ENCODE measurements at places on chromosomes 16 and 17.
A peak's percentile ranks its signal among the peaks of the same experiment; 100 is the strongest.

GRCh38 chr16:52035436-52035835, 511.5 kb downstream of the TOX3 start:
- DNase-seq = no peak

DNA sequence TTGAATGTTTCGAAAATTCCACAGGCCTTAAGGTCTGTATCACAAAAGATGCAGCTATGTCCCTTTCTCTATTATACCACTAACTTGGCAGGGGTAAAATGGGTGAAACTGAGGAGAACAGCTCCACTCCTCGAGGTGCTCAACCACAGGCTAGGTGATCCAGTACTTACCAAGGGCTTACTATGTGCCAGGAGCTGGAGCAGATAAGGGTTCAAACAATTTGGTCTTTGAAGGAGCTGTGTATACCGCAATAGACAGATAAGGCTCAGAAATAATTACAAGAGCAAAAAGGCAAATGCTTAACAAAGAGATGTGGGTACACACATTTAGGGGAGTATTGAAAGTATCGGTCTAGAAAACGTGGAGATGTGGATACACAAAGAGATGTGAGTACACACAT, 1.5 kb downstream of the XPO6 start:
- no peak for DNase-seq

- peak; percentile 74 for DNase-seq
Observed at GRCh38 chr16:30551781-30552180, 6.4 kb downstream of the ZNF764 start.

GRCh38 chr17:61380836-61381525, 18.7 kb upstream of the TBX2 start:
- no peak for DNase-seq

DNA sequence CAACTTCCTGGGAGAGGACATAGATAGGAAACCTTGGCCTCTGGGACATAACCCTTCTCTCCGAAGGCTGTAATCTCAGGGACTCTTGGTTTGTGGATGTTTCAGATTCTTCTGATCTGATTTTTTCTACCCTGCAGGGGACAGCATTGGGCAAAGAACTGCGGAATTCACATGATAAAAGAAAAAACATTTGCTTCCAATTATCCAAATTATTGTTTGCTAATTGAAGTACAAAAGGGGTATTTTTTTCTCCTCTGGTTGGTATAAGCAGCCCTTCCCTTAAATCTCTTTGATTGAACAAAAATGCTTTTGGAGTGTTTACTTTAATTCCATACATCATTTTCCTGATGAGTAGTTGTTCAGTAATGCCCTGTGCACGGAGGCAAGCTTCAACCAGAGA, 251.7 kb upstream of the IRX3 start:
- no peak for DNase-seq

GRCh38 chr16:27685807-27686206, 135.9 kb downstream of the KATNIP start:
- no peak for DNase-seq

DNA sequence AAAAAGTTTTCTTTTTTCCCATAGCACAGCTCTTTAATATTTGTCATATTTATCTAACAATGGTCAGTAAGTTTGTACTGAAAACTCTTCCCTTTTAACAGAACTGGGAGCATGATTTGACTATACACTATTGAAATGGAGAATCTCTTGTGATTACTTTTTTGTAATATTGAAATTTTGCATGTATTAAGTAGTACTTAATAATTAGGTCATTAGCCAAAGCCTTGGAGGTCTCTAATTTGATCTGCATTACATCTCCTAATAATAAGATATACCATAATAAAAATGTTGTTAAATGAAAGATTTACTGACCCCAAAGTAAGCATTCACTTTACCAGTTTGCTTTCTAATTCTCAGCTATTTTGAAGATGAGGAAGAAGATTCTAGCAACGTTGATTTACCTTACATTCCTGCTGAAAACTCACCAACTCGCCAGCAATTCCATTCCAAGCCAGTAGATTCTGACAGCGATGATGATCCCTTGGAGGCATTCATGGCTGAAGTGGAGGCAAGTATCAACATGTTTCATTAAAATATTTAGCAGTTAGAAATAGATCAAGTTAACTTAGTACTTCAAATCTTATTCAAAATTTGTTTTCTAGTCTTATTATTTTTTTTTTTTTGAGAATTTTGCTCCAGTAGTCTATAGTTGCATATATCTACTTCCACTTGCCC, 18.2 kb downstream of the DDX42 start:
- DNase-seq = no peak

GRCh38 chr16:69329369-69330285, 761 bp downstream of the PDF start:
- DNase-seq = peak; percentile 55

GRCh38 chr17:49741009-49741691, 22.8 kb downstream of the FAM117A start:
- no peak for DNase-seq

DNA sequence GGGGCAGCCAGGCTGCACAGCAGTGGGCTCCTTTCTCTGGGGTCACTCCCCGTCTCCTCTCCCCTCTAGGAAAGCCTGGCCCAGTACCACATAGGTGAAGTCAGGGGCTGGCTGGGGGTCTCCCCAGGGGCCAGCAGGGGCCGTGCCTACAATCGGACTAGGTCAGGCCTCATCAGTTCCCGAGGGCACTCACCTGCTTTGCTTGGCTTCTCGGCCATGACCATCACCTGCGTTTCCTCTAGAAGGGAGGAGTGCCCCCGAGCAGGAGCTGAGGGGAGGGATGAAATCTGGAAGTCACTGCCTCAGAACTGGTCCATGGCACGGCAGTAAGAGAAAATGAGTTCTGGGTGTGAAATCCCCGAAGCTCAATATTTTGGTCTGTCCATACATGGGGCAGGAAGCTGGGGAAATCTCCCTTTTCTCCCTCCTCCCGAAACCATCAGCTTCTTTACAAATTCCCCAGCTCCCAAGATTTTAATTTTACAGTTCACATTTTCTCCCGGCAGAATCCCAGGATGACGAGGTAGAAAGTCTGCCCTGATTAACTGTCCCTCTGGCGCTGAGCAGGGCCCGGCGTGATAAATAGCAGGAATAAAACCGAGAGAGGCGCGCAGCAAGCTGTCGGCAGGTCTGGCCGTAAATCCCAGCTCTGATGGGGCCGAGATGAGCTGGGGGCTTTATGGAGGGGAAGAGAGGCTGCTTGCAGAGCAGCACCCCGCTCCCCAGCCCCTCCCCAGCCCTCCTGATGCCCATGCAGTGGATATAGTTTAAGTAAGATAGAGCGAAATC, 172.1 kb downstream of the RBFOX3 start:
- no peak for DNase-seq

DNA sequence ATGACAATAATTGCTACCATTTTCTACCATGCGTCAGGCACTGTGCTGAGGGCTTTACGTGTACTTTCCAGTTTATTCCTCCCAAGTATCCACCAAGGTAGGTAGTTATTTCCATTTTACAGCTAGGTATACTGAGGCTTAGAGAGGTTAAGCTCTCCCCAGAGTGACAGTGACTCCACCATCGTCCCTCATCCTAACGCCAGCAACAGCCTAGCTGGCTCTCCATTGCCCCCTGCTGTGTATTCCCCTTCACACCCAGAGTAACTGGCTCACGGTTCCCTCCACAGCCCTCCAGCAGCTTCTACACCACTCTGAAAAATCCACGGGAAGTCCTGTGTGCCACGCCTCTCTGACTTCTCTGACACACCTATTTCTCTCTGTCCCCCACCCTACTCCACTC, 7.1 kb upstream of the ASGR1 start:
- DNase-seq = no peak

DNA sequence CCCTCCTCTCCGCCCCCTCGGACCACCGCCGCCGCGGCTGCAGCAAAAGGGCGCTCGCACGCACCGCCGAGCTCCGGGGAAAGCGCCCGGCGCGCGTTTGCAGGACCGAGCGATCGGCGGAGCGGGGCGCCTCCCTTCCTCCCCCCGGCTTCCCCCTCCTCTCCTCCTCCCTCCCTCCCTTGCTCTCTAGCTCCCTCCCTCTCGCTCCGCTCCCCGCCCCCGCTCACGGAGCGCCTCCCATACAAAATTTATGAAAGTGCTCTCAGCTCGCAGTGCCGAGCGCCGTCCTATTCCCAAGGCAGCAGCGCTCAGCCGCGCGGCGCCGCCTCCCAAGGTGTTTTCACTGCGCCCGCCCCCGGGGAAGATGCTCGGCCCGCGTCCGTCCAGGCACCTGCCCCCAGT, at the start of gene RTN4RL1:
Gene RTN4RL1, minus strand, starts transcription at position 115 of the 402 bp plus-strand sequence. CDS start 469 bp downstream, outside the sequence.
- peak; percentile 78 for DNase-seq

- DNase-seq = no peak
Observed at GRCh38 chr17:56131431-56131830, 21.8 kb upstream of the ANKFN1 start.

DNA sequence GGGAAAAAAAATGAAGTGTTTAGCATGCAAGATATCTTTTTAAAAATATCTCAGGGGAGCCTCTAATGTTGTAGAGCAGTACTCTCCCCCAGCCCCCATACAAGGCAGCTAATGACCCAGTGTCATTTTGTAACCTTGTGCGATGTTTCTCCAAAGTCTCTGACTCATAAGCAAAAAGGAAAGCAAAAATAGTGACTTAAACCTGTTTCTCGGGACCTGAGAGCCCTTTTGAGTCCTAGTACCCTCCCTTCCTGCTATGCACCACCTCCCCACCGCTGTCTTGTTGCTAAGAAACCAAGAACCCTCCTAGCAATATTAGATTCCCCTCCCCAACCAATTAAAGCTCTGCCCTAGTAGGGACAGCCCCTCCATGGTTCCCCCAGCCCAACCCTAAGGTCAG, 2.8 kb downstream of the MYCBPAP start:
- peak; percentile 80 for DNase-seq

- DNase-seq = no peak
Observed at GRCh38 chr16:8892101-8892575, 10.0 kb downstream of the LITAFD start.

- DNase-seq = no peak
Observed at GRCh38 chr16:47493381-47494337, 32.5 kb downstream of the PHKB start.

GRCh38 chr17:32697728-32698625, 178.9 kb downstream of the MYO1D start:
- DNase-seq = peak; percentile 8

- DNase-seq = no peak
Observed at GRCh38 chr17:82900741-82901140, 60.9 kb upstream of the ZNF750 start.

- DNase-seq = no peak
Observed at GRCh38 chr17:5864741-5865657, 205.2 kb upstream of the WSCD1 start.

GRCh38 chr16:88783391-88784073, 1.5 kb downstream of the PIEZO1 start:
- DNase-seq = peak; percentile 52

GRCh38 chr16:25093208-25094061, 18.1 kb upstream of the LCMT1 start:
- DNase-seq = peak; percentile 49

Data from activated naive CD4-positive, alpha-beta T cell treated with anti-CD3 and anti-CD28 coated beads for 36 hours (primary cell).